ENCODE measurements at places on chromosomes 4 and X.
A peak's percentile ranks its signal among the peaks of the same experiment; 100 is the strongest.

GRCh38 chr4:82918091-82918490 is 17.6 kb downstream of the THAP9 start:
- DNase-seq, result no peak

DNA sequence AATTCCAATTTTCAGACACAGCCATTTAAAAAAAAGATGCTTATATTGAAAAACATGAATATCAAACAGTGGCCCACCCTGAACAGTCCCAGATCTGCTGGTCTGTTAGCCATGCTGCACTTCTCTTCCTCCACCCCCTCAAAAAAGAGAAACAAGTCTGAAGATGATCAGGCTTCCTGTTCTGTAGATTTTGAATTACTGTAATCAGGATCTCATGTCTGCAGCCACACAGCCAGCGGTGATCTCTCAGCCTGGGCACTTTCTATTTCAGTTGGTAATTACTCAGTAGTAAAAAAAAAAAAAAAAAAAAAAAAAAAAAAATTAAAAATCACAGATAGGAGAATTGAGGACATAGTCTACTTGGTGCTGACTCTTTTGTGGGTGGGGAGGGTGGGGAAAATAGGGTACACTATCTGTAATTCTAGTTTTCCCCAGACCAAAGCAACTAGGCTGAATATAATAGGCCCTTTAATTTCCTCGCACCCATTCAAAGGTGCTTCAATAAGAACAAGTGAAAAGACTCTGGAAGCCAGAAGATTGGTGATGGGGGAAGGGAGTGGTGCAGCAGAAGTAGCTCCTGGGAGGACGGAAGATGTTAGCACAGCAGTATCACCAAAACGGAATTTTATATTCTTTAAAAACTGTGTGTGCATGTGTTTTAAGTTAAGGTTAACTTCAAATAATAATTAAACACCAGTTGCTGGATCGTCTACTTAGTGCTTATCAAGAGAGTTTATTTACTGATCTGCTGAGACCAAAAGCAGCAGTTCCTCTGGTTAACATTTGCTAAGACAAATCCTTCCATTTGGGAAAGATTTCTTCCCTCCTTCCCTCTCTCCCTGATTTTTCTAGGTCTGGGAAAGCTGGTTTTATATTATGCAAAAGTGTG is 47.0 kb downstream of the SPRY1 start:
- no peak for DNase-seq

DNA sequence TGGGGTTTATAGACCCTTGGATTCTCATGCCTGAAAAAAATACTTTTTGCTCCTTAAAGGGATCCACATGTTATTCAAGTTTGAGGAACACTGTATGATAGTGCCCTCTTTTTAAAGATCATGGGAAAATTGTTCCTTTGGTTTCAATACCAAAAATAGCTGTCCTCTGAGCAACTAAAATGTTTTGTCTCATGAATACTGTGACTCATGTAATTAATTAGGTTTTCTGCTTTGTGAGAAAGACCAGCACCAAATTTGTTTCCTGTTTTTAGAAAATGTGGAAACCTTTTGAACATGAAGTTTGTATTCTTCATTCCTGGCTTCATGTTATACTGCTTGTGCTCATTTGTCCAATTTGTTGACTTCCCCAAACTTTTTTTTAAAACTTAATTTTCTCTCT is 127.6 kb upstream of the SH3RF1 start:
- no peak for DNase-seq

- peak; percentile 57 for DNase-seq
Observed at GRCh38 chr4:38667085-38667893, 3.3 kb downstream of the KLF3 start.

GRCh38 chr4:148773313-148773712 is 331.1 kb upstream of the NR3C2 start:
- no peak for DNase-seq

- DNase-seq, result no peak
Observed at GRCh38 chr4:91325495-91325894, 978.3 kb upstream of the GRID2 start.

DNA sequence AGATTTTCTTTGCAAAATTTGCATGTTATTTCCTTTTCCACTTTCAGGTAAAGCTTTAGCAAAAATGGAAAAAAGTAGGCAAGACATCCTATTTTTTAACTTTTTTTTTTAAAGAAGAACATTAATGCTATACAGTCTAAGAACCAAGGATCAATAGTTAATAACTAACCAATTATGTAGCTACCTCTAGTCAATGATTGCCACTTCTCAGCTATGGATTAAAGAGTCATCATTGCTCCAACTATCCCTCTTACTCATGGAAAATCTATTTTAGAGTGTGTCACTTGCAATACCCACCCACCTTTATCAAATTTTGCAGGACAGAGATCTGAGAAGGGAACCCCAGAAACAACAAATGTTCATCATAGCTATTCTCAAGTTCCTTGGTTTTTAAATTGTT is 223.1 kb downstream of the ANK2 start:
- no peak for DNase-seq
